ENCODE measurements at places on chromosomes 3 and 15.

DNA sequence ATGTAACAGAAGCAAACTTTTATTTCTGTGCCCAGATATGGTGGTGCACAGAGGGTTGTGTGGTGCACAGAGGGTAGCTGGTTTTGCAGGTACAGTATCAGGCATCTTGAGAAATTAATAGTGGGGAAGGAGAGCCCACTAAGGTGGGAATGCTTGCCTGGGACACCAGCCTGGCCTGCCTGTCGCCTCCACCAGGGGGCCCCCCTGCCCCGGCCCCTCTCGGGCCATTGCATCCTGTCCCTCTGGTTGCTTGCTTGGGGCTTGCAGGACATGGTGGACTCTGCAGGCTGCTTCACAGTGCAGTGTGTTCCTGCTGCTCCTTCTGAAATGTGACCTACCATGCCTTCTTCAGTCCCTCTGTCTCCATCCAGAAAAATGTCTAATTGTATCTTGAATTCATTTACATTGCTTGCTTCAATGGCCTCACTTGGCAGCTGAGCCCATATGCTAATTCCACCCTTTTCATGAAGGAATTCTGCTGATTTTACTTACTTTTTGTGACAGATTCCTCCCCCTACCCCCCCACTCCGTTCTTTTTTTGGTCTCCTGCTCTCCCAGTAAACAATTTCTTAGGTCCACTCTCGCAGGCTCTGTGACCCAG, 73.6 kb downstream of the EEFSEC start:
- peak; percentile 84 for DNase-seq

DNA sequence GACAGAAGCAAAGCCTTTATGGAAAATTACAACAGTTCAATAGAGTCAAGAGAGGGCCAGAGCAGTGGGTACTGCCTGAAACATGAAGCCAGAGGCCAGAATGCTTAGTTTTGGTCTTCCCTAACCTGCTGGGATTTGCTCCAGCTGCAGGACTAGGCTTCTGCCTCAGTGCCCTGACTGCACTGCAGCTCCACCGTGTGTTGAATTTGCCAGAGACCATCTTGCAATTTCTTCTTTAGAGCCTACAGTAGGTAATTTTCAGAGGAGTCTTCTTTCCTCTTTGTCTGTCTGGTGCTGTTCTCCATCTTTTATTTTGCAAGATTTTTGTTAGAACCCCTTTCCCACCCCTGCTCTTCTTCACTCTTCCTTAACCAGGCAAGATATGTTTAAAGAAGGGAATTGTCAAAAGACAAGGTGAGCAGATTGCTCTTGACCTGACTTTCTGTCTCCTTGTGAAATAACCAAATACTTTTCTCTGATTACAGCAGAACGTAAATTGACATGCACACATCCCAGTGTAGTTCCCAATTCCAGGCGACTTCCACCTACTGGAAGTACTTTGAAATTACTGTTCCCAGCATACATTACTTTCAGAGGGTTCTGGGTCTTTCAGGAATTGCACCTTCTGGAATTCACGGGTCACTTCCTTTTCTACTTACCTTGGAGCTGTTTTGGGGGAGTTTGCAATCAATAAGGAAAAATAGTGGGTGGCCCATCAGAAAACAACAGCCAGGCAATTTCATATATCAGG, 161.2 kb downstream of the MINAR1 start:
- peak; percentile 23 for DNase-seq

- no peak for DNase-seq
Measured at GRCh38 chr3:100810671-100811070, 101.4 kb downstream of the TFG start.

DNA sequence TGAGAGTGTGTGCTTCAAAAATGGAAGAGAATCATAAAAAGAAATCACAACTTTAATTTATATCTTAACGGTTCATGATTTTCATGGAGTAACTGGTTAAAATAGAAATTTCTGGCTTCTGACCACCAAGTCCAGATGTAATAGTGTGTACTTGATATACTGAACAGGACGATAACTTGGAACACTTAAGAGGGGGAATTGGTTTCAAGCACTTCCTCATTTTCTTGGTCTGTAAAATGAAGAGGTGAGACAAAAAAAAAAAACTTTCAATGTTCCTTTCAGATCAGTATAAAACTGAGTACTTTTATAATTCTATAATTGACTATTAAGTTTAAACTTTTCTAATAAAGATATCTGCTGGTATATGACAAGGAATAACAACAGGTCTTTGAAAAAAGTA, 64.0 kb upstream of the TRA2B start:
- no peak for DNase-seq

DNA sequence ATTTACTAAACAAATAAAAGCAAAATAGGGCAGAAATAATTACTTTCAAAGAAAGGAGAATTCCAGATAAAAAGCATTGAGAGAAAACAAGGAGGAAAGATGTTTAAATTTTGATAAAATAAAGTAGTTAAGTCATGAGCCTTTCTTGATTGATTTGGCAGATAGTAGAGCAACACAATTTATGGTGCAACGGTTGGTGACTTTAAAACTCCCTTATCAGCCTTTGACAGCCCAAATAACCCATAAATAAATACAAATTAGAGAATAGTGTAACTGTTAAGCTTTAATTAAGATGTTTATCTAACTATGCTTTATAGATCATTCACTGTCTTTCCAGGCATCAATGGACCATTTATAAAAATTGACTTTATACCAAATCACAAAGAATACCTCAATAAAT, 54.0 kb upstream of the EIF1B start:
- DNase-seq = no peak

DNA sequence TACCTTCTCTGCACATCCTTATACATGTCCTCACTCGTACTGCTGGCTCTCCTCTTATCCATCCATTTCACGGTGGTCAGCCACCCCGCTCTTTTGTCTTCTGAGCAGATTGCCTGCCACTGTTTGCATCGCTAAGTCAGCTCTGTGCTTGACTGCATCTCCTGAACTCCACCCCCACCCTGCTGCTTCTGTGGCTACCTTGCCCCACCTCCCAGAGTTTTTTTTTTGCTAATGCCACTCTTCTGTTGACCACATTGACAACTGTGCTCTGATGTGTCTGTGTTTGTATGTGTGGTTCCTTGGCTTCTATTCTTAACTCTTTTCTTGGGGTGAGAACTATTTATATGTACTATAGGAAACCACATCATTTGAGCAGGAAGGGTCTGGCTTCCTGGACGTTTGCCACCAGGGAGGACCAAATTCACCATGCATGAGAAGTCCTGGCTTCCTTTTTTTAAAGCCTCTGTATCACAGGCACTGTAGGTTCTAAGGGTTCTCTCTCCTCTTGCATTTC, 12.8 kb upstream of the MTMR10 start:
- DNase-seq = no peak

- DNase-seq = peak; percentile 27
Measured at GRCh38 chr3:101675709-101676215, 1.2 kb downstream of the ZBTB11 start.

DNA sequence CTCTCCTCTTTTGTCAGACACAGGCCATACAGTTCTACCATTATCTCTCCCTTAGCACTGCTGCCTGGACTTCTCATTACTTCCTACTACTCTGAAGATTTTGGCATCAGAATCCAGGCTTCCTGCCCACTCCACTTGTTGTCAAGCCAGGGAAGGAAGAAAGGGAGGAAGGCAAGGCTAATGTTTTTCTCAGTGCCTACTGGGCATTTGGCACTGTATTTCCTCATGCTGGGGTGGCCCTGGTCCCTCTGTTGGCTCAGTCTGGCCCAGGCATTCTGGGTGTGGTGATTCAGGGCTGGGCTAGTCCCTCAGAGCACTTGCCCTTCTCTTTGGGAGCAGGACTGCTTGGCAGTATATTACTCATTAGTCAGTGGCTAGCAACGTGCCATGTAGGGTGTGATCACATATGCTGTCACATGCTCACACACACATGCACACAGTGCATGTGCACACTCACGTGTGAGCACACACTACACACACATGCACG, 52.9 kb downstream of the BSN start:
- DNase-seq = no peak
